ENCODE measurements at places on chromosomes 4 and X.
A peak's percentile ranks its signal among the peaks of the same experiment; 100 is the strongest.

DNA sequence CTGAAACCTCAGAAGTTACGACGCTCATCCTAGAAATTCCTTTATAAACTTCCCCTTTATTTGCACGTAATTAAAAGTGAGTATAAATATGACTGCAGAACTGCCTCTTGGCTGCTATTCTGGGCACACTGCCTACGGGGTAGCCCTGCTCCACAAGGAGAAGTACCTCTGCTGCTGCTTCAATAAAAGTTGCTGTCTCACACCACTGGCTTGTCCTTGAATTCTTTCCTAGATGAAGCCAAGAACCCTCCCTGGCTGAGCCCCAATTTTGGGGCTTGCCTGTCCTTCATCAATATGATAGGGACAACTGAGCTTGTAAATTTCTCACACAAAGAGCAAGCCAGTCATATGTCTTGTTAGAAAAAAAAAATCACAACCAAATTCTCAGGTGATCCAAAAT lies 115.8 kb downstream of the VEGFC start:
- DNase-seq: no peak

DNA sequence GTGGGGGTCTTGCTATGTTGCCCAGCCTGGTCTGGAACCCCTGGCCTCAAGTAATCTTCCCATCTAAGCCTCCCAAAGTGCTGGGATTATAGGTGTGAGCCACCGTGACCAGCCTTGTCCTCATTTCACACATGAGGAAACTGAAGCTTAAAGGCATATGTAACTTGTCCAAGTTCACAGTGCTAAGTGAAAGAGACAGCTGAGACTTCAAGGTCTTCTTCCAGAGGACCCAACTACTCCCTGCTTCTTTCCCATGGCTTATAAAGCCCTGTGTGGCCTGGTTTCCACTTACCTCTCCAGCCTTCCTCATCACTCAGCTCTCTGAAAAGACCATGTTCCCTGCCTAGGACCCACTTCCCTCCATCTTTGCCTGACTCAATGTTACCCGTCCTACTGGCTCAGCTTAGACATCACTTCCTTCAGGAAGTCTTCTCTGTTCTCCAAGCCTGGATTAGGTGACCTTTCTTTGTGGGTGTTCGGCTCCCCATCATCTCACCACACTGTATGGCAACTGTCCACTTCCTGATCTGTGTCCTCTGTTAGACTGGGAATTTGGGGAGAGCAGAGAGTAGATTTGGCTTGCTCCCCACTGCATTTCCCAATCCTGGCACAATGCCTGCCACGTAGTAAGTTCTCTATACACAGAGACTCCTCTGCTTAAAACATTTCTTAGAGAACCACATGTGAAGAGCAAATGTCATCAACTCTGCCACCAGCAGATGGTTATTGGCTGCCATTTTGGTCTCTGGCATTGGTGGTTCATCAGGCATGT lies 30.4 kb upstream of the LAMP2 start:
- no peak for DNase-seq

DNA sequence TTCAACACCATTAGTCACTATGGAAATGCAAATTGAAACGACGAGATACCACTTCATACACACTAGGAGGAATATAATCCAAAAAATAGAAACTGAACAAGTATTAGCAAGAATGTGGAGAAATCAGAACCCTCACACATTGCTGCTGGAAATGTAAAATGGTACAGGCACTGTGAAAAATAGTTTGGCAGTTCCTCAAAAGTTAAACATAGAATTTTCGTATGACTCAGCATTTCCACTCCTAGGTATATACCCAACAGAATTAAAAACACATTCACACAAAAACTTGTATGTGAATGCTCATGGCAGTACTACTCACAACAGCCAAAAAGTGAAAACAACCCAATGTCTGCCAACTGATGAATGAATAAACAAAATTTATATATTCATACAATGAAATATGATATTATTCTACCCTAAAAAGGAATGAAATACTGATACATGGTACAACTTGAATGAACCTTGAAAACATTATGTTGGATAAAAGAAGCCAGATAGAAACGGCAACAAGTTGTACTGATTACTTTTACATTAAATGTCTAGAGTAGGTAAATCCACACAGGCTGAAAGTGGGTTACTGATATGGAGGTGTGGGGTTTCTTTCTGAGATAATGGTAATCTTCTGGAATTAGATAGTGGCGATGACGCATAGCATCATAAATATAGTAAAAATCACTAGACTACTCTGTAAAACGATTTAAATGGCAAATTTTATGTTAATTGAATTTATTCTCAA lies 22.3 kb downstream of the TEC start:
- peak; percentile 57 for DNase-seq

DNA sequence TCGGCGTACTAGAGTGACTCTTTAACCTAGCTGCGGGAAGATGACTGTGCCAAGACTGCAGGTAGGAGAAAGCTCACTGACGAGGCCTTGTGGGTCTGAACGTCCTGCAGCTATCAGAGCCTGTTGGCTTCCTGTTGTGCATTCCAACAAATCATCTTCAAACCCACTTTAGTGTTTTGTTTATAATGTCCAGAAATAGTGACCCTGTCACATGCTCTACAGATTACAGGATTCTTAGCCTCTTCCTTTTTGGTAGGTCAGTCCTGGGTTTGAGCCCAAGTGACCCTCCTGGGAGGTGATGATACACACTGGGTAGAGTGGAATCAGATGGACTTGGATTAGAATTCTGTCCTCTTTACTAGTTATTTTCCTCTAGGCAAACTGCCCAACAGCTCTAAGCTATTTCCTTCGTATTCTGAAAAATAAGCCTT lies 33.2 kb downstream of the HTT start:
- no peak for DNase-seq

- DNase-seq: no peak
Observed at GRCh38 chrX:20414066-20414465, 147.4 kb upstream of the RPS6KA3 start.

DNA sequence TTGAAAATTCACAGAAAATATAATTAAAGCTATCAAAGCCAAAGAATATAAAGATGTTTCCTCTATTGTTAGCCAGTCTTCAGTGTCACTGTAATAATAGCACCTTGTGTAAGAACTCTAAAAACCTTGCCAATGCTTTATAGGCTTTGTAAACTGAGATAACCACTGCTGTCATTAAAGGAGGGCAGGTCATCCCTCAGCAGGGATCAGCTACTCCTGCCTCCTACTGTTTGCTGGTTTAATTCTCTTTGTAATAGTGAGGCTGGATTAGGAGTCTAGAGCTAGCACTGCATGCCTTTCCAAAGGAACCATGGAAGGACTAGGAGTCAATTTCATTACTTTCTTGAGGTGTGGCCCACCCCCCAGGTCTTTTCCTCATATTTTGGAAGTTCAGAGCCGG lies 46.2 kb downstream of the FHIP1A start:
- DNase-seq: no peak

DNA sequence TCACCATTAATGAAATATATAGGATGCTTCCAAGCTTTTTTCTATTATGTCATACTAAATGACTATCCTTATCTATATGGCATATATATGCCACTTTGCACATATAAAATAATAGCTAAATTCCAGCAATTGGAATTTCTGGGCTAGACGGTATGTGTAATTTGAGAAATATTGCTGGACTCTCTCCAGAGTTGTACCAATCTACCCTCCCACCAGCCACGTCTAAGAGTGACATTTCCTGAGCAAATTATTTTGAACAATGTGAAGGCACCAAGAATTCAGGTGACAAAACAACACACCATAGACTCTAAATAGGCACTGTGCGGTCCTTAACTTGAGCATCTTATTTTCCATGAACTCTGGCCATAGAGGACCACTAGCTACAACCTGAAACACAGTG lies 62.3 kb downstream of the RFC1 start:
- no peak for DNase-seq

GRCh38 chrX:3811331-3812311 lies 98.2 kb upstream of the PRKX start:
- peak; percentile 39 for DNase-seq

DNA sequence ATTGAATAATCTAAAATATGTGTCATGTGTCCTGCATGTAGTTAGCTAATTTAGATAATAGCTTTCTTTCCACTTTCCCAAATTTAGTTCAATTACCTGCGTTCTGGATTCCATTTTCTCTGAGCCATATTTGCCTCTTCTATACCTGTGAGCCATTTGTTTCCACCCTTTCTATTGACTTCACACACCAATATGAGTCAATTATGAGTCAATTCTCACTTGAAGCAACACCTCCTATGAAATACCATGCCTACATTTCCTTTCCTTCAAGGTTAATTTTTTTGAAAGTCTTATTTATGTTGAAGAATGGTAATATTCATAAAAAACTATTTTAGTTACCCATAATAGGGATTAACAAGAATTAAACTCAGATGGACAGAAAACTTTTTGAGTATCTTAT lies 25.8 kb downstream of the NPY2R start:
- DNase-seq: no peak

DNA sequence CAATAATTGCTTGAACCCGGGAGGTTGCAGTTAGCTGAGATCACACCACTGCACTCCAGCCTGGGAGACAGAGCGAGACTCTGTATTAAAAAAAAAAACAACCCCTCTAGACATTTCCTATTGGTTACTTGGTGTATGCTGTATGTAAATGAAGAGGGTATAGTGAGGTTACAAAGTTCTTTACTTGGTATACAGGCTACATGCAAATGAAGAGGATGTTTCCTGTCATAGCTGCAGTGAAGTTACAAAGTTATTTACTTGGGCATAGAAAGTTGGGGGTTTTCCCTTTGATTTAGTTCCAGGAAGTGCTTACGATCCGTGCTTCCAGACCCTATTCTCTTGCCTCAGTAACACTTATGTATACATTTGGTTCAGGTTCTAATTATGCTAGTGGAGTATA lies 38.4 kb upstream of the CLNK start:
- no peak for DNase-seq

GRCh38 chr4:77023920-77024319 lies 51.9 kb downstream of the CCNI start:
- no peak for DNase-seq

DNA sequence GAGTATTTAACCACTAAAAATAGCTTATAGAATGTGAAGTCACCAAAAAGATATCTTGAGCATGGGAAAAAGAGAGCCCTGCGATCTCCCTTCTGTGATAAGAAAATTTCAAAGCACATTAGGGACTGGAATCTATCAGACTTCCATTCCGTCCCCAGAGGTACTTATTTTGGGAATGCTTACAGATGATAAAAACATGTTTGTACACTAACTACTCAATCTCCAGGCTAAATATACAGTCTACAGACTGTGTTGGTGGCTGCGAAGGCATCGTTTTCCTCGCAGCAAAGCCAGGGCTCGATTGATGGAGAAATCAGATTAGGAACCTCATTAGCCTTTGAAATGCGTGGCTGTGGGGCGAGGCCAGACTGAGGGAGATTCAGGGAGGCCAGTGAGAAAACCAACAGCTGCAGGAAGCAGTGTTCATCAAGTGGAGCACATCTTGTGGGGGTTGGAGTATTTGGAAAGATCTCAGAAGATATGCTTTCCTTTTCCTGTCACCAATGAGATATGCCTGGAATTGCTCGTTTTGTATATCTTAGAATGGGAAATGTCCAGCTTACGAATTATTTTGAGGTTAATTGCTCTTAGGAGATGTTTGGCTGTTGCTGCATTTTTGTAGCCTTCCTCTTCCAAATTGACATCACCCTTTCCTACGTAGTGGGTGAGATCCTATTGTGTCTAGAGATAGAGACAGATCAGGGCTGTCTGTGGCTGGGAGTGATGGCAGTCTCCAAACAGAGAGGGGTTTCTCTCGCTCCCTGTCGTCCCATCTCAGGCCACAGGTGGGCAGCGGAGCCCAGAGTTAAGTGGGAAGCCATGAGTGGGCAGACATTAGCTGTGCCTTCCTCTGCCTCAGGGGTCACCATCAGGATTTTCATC lies 224.9 kb upstream of the FAT1 start:
- no peak for DNase-seq

GRCh38 chr4:170591076-170591475 lies 501.3 kb upstream of the AADAT start:
- no peak for DNase-seq

GRCh38 chrX:100647095-100647494 lies 3.1 kb downstream of the SRPX2 start:
- DNase-seq: no peak

GRCh38 chr4:184434021-184434420 lies 40.3 kb downstream of the IRF2 start:
- DNase-seq: no peak

DNA sequence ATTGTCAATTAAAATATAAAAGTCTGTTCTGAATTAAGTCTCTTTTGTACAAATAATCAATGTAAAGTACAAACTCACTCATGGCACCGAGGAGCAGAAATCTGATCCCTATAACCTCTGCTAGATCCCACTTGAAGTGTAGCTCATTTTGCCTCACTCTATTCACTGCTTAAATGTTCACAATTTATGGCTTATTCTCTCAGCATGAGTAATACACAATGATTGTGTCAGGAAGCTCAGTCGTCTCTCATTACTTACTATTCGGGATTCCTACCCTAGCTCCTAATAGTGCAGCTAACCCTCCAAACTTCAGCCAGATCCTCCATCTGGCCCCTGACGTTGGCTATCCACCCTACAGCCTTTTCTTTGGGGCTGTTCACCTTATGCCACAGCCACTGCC lies 4.7 kb upstream of the AMMECR1 start:
- no peak for DNase-seq

- DNase-seq: no peak
Observed at GRCh38 chr4:1216076-1216614, 32.8 kb downstream of the CTBP1 start.

DNA sequence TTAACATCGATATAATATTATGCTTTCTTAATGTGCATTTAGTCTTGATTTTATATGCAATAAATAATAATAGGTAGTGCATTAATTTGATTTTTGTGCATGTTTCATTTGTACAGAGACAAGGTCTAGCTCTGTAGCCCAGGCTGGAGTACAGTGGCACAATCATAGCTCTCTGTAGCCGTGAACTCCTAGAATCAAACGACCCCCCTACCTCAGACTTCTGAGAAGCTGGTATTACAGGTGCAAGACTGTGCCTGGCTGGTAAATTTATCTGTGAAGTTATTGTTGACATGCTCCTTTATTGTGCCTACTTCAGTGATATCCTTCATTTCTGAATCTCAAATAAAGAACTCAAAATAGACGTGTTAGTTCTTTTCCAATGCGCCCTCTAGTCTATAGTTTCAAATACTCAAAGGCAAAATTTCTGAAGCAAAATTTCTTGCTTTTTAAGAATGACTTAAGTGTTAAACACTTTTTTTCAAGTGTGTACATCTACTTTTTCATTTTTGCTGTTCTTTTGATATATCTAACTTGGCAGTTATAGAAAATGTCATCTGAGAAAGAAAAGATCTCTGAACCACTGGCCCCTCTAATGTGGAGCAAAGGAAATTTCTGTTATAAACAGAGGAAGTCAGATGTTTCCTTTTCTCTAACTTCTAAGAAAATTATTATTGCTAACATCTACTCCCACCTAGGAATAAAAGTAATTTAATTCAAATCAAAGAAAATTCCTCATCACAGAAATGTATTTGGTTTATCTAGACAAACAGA lies 28.3 kb upstream of the GUCY1A1 start:
- DNase-seq: no peak

GRCh38 chr4:153438916-153439756 lies 27.0 kb upstream of the TMEM131L start:
- DNase-seq: no peak

GRCh38 chr4:77800483-77801259 lies 18.5 kb downstream of the CNOT6L start:
- DNase-seq: no peak
